GM12864 (cell line): ENCODE measurements at places on chromosomes 16 and 17.

DNA sequence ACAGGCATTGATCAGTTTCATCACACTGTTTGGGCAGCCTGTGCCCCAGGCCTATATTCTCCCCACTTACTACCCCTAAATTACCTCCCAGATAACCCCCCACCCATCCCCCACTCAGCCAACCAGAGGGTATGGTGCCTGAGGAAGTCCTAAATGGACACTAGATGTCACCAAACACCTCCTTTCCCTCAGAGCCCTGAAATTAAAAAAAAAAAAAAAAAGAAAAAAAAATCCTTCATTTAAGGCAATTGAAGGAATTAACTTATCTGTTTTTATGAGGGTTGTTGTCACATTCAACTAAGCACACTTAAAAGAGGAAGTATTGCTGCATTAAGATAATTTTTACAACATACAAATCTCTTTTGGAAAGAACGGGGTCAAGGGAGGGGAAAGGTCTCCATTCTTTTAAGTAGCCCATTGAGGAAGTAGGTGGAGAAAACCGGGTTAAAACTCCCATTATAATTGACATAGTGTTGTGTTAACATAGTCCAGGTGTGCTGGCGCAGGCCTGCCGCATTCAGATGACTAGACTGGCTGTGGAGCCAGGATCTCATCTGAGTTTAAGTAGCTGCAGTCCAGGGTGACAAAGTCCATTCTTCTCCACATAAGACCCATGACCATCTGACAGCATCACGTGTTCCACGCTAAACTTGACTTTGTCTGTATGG lies 46.3 kb downstream of the SNX11 start:
- DNase-seq = no peak

DNA sequence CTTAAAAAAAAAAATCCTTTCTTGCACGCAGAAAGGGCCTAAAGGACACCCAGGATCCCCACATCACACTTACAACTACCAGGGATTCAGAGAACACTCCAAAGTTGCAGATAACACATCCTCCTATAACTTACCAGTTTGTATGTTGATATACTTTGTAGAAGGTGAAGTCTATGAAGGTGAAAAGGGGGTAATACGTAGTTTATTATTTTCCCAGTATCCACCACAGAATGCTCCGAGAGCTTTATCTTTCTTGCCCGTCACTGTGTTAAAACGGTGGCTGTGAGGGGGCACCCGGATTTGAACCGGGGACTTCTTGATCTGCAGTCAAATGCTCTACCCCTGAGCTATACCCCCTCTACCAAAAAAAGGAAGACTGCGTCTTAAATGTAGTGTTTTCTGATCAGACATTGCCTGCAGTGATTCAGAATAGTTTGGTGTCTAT lies 7.9 kb upstream of the RPL23 start:
- no peak for DNase-seq

DNA sequence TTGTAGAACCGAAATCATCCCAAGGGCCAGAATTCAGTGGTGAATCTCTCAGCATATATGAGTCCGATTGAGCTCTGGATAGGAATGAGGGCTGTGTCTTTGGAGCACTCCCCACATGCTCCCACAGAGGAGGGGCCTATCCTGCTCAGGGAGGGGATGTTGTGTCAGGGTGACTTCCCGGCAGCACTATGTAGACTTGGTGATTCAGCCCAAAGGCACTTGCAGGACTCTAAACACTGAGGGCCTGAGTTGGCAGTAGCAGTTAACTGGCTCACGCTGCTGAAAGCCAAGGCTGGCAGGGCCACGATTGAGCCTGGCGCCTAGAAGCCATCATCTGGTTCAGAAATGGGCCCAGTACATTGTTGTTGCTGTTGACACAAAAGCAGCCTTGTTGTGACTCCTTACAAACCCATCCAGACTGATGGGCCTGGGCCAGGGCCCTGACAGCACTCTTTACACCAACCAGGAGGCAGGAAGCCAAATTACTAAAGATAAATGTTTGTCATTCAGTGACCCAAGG lies 31.9 kb downstream of the NMT1 start:
- DNase-seq = no peak

- DNase-seq = no peak
Measured at GRCh38 chr16:23279721-23280153, 22.4 kb upstream of the SCNN1B start.

- DNase-seq = no peak
Measured at GRCh38 chr17:76909971-76910760, 42.0 kb downstream of the MGAT5B start.

- no peak for DNase-seq
Measured at GRCh38 chr16:1863681-1864460, 8.1 kb downstream of the MEIOB start.

- no peak for DNase-seq
Measured at GRCh38 chr16:11295672-11296071, 14.5 kb upstream of the PRM1 start.

GRCh38 chr17:40548982-40549685 lies 16.1 kb downstream of the CCR7 start:
- no peak for DNase-seq

GRCh38 chr17:17724307-17725010 lies 43.2 kb downstream of the RAI1 start:
- DNase-seq = no peak

DNA sequence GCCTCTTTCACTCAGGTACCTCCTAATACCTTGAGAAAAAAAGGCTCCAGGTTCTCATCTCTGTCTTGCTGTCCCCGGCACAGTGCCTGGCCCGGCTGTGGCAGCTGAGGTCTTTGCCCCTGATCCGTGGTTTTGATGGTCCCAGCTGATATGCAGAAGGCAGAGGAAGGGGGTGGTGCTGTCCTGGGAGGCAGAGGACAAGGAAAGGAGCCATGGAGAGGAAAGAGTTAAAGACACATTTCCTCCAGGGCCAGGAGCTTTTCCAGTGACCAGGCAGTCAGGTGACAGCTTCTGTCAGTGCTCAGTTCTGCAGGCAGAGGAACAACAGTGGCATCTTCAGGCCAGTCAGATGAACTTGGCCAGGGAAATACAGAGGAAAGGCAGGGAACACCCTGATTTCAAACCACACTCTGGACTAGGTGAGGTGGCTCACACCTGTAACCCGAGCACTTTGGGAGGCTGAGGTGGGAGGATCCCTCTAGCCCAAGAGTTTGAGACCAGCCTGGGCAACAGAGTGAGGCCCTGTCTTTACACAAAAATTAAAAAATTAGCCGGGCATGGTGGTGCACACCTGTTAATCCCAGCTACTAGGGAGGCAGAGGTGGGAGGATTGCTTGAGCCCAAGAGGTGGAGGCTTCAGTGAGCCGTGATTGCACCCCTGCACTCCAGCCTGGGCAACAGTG lies 3.3 kb upstream of the COG1 start:
- no peak for DNase-seq

- no peak for DNase-seq
Measured at GRCh38 chr17:66784621-66785364, 50.1 kb upstream of the CACNG5 start.

- no peak for DNase-seq
Measured at GRCh38 chr17:81345228-81346089, 49.8 kb upstream of the BAHCC1 start.

DNA sequence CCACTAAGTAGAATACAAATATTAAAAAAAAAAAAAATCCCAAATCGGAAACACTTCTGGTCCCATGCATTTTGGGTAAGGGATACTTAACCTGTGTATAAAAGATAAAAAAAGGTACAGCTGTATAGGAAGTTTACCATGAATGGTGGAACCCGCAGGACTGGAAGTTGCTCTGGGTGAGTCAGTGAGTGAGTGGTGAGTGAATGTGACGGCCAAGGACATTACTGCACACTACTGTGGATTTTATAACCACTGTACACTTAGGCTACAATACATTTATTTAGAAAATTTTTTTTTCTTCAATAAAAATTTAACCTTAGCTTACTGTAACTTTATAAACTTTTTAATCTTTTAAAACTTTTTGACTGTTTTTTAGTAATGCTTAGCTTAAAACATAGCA lies 71.3 kb upstream of the BCAR1 start:
- no peak for DNase-seq

- no peak for DNase-seq
Measured at GRCh38 chr16:13805951-13806350, 114.0 kb upstream of the ERCC4 start.

- DNase-seq = no peak
Measured at GRCh38 chr16:69145658-69146057, 13.2 kb downstream of the UTP4 start.

GRCh38 chr16:11135464-11135973 lies 120.5 kb downstream of the SOCS1 start:
- no peak for DNase-seq

GRCh38 chr17:48746916-48747444 lies 18.4 kb upstream of the HOXB13 start:
- no peak for DNase-seq

GRCh38 chr17:15468126-15468525 lies 705 bp upstream of the CDRT4 start:
- DNase-seq = no peak

DNA sequence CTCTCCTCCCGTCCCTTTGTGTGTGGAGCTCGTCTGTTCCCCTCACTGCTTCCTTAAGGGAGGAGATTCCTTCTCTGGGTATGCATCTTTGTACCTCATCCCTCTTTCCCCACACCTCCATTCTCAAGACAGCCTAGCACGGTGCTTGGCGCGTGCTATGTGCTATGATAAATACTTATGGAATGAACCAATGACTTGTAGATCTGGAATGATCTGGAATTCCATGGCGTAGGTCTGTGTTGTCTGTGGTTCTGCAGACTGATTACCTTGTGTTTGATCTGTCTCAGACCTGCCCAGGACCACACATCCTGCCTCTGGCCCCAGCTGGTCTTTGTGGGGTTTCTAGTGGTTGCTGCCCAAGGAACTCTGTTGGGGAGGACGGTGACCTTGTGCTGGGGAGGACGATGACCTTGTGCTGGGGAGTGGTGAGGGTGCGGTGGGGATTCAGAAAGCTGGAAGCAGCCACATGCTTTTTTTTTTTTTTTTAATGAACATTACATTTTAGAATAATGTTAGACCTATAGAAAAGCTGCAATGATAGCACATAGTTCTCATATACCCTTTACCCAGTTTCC lies 33.5 kb upstream of the ETV4 start:
- no peak for DNase-seq

DNA sequence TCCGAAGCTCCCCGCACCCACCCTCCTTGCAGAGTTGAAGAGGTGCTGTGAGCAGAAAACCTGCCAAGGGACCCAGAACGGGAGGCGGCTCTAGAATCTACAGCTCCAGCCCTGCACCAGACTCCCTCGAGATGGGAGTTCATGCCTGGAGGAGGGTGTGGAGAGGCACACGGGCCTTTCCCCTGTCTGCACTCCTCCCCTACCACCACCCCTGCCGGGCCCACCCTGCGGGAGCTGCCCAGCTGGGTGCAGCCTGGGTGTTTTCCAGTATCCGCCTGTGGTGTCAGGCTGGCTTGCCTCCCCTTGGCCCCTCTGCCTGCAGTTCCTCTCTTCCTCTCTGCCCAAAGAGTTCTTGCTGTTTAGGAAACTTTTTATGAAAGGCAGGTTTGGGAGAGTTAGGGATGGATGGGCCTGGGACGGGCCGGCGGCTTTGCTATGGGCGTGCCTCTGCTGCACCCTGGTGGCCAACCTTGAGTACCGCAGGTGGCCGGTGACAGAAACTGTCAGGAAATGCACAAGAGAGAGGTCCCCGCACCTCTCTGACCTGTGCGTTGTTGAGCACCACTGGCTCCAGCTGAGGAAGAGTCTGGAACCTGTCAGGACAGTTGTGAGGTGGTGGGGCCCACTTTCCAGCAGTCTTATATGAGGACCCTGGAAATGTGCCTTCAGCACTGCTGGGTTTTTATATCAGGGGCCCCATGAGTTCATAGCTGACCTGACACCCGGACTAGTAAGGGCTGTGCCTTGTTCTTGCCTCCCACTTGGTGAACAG lies 354.1 kb downstream of the SEC14L1 start:
- DNase-seq = no peak

- DNase-seq = no peak
Measured at GRCh38 chr17:21297026-21297520, 12.6 kb downstream of the MAP2K3 start.

- peak; percentile 31 for DNase-seq
Measured at GRCh38 chr16:83956336-83957289, 3.6 kb downstream of the OSGIN1 start.

DNA sequence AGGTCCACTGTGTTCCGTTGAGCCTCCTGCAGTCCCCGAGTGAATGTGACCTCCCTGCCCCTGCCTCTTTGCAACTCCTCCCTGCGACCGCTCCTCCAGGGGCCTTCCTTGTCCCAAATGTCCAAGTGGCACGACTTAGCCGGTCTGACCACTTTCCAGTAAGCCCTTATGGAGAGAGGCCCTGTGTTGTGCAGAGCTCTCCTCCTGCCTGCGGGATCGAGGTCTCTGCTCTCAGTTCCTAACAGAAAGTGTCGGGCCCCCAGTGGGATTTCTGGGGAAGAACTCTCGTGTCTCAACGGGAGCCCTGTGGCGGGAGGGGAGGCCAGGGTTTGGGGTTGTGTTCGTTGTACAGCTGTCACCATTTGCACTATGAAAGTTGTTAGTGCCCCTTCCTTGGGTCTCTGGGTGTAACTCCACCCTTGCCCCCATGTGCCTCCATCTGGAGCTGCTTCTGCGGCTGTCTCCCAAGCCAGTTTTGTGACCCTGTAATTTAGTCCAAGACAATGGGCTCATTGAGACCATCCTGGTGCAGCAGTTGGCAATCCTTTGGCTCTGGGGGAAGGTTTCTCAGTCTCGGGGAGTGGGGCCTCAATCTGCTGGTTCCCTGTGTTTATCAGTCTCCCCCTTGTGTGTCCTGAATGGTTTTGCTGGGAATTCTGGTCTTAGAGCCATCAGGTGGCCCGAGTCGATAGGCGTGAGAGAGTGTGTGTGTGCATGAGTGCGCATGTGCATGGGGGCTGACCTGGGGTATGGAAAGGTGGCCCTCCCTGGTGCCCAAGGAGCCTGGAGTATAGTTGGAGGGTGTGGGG lies 234.5 kb downstream of the SEC14L1 start:
- DNase-seq = no peak

GRCh38 chr17:40178660-40179059 lies 1.4 kb downstream of the RAPGEFL1 start:
- DNase-seq = no peak

GRCh38 chr17:4509401-4509800 lies 10.7 kb downstream of the SPNS2 start:
- no peak for DNase-seq
